ENCODE measurements at places on chromosomes 13 and 19. TPM values are rescaled to one million over a fixed set of nuclear protein-coding genes. Genes with fewer than 3 reads are reported as not detected.

- DNase-seq = no peak
Measured at GRCh38 chr13:64910096-64910495, 2320.0 kb downstream of the PCDH9 start.

CILP2 gene
- 0.74 TPM for total RNA-seq

DNA sequence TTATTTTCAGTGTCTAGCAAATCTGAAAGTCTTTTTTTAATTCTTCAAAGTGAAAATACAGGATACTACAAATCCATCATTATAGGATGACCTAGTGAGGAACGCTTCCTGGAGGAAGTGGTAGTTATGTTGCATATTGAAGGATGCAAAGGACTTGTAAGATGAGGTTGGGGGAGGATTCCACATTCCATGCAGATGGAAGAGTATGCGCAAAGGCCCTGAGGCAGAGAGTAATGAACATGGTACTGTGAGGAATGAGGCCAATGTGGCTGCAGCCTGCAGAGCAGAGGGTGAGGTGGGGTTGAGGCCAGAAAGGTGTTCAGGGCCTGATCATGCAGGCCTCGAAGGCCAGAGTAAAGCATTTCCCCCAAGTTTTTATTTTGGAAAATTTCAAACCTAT lies 202.8 kb downstream of the MTUS2 start:
- DNase-seq = no peak

ASF1B gene
- total RNA-seq = 14.8 TPM

DNA sequence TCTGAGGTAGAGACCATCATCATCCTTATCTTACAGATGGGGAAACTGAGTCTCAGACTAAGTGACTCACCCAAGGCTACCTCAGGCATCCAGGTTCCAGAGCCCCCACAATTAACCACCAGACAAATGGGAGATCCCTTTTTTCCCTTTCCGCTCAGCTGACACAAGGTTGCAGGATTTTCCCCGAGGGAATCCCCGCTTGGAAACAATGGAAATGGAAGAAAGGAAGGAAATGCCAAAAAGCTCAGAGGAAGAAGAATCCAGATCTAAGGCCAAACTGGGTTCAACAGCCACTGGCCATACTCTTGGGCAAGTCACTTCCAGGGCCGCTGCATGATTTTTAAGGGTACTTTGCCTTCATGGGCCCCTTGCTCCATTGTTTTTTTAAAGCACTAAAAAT lies 1.6 kb downstream of the ZNF71 start:
- no peak for DNase-seq

GRCh38 chr13:106518512-106518911 lies 16.9 kb downstream of the EFNB2 start:
- no peak for DNase-seq

DNA sequence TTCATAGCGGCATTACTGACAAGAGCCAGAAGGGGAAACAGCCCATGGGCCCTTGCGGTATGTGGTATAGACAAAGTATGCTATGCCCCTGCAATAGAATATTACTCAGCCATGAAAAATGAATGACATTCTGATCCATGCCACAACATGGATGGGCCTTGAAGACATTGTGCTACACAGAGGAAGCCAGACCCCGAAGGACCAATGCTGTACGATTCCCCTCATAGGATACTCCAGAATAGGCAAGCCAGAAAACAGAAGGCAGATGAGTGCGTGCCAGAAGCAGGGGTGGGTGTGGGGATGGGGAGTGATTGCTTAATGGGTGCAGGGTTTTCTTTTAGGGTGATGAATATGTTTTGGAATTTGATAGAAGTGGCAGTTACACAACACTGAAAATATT lies 342.0 kb downstream of the TEX29 start:
- no peak for DNase-seq

DNA sequence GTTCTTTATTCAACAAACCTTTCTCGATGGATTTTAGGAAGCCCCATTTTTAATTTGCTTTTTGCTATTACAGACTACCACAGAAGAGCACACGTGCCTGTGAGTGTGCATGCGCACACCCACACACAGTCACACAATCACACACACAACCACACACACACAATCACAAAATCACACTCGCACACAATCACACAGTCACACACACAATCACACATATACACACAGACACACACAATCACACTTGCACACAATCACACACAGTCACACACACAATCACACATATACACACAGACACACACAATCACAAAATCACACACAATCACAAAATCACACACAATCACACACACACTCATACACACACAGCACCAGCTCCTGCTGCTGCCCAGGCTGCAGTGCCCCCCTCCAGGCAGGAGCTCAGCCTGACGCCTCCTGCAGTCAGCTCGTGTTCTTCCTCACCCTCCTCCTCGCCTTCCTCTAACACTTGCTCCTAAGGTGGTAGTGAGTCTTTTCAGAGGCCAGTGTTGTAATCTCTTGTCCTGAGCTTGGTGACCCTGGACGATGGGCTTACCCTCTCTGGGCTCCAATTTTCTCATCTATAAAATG lies 125.0 kb upstream of the SOX1 start:
- DNase-seq = no peak

NTN5 gene
- total RNA-seq = 0.86 TPM

GRCh38 chr13:103031332-103031873 lies 34.8 kb downstream of the SLC10A2 start:
- DNase-seq = no peak

CD33 gene
- not detected for total RNA-seq

- DNase-seq = no peak
Measured at GRCh38 chr13:44415815-44416214, 42.2 kb downstream of the SERP2 start.

DNA sequence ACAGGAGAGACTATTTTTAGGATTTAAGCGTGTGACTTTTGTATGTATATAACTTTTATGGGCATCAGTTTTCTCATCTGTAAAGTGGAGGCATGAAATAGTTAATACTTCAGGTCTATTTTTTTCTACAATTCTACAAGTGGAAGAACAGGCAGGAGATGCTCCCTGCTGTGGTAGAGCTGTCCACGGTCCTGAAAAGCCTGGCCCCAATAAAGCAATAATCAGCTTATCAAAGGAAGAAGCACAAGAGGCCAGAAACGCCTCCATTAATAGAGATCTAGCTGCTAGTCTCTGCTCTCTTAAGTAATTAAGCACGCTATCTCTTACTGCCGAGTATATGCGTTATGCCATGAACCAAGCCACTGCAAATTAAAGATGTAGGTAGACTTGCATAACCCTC lies 28.0 kb upstream of the WASF3 start:
- peak; percentile 73 for DNase-seq

Data from type B pancreatic cell (in vitro differentiated cells).